Activated T-helper 9 cell treated with anti-CD3 and anti-CD28 coated beads, Interleukin-2, amount 50 U/mL, for 16 hours (primary cell): ENCODE measurements at places on chromosomes 6 and 20.
A peak's percentile ranks its signal among the peaks of the same experiment; 100 is the strongest.

DNA sequence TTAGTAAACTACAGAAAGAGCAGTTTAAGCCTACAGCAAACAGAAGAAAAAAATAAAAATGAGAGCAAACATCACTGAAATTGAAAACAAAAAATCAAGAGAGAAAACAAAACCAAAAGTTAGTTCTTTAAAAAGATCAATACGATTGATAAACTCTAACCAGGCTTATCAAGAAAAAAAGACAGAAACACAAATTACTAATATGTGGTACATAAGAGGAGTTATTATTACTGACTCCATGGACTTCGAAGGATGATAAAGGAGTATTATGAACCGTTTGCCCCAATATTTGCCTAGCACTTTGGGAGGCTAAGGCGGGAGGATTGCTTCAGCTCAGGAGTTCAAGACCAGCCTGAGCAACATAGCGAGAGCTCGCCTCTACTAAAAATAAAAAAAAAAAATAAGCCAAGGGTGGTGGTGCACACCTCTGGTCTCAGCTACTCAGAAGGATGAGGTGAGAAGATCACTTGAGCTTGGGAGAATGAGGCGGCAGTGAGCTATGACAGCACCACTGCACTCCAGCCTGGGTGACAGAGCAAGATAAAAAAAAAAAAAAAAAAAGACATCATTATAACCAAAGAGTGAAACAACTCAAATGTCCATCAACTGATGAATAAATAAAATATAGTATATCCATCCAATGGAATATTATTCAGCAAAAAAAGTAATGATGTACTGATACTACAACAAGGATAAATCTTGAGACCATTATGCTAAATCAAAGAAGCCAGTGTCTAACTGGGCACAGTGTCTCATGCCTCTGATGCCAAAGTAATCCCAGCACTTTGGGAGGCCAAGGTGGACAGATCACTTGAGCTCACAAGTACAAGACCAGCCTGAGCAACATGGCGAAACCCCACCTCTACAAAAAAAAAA, 12.9 kb downstream of the TRPC4AP start:
- DNase-seq, result no peak

DNA sequence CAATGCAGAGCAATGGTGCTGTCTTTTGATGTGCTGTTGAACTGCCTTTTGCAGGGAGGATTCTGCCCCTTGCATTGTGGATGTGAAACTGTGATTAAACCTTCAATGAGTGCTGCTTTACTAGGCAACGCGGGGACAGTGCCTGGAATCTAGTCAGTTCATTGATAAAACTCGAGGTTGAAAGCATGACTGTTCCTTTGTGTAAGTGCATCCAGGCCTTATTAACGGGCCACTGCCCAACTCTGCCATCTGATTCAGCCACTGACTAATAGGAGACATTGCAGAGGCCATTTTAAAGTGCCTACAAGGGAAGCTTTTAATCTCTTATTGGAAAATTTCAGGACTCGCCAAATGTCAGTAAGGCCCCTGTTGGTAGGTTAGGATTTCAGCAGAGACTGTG, 49.3 kb downstream of the SLC35F1 start:
- no peak for DNase-seq

GRCh38 chr6:119027465-119027864, 51.0 kb downstream of the FAM184A start:
- no peak for DNase-seq

- peak; percentile 30 for DNase-seq
These were observed 60.0 kb upstream of the BTN3A2 start for GRCh38 chr6:26304797-26305640.

- DNase-seq, result no peak
These were observed 82.2 kb downstream of the PRDM1 start for GRCh38 chr6:106168097-106168888.

GRCh38 chr6:32175711-32176475, at the start of gene AGPAT1:
Gene AGPAT1 (minus strand): TSS chr6:32176084. CDS start chr6:32171496, 4,588 bp downstream.
- peak; percentile 93 for DNase-seq

DNA sequence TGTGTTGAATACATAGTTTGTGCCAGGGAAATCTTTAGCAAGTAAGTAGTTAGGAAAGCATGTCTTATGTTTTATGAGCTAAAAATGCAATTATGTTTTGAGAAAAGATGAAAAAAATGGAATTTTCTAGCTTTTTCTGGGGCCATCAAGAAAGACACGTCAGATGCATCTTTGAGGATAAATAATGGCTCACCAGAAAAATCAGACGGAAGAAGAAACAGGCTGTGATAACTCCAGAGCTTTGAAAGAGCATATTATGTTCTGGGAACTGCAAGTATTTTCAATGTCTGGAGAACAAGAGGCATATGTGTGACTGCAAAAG, 173.7 kb downstream of the CLVS2 start:
- DNase-seq, result no peak

GRCh38 chr6:6221787-6222535, 98.5 kb downstream of the F13A1 start:
- DNase-seq, result no peak
